SK-N-SH (cell line): ENCODE measurements at places on chromosomes 13 and 19. TPM values are rescaled to one million over a fixed set of nuclear protein-coding genes. Genes with fewer than 3 reads are reported as not detected.

SULT2A1 gene
- polyA plus RNA-seq: not detected in 2 replicates

UFM1 gene
- polyA plus RNA-seq: 17.0 and 23.1 TPM in 2 replicates

GPR12 gene
- polyA plus RNA-seq: not detected in 2 replicates

KIR3DL1 gene
- not detected in 2 replicates for polyA plus RNA-seq

ZNF610 gene
- 1.9 and 2.9 TPM in 2 replicates for polyA plus RNA-seq

ZFR2 gene
- 0.18 and 0.44 TPM in 2 replicates for polyA plus RNA-seq

PABPC3 gene
- 0.02 and 0.03 TPM in 2 replicates for polyA plus RNA-seq

PHLDB3 gene
- polyA plus RNA-seq: 10.9 and 15.6 TPM in 2 replicates

CYP4F8 gene
- not detected in 2 replicates for polyA plus RNA-seq

KIR2DL1 gene
- not detected in 2 replicates for polyA plus RNA-seq

MAN2B1 gene
- polyA plus RNA-seq: 43.2 and 47.0 TPM in 2 replicates

HSD17B14 gene
- 27.9 and 29.7 TPM in 2 replicates for polyA plus RNA-seq

LYPD3 gene
- polyA plus RNA-seq: 3.4 and 4.2 TPM in 2 replicates

TNFRSF19 gene
- polyA plus RNA-seq: 4.6 and 6.8 TPM in 2 replicates

VAV1 gene
- polyA plus RNA-seq: 0.02 TPM in 1 of 2 replicates, not detected in the other

MCF2L gene
- polyA plus RNA-seq: 0.56 and 1.1 TPM in 2 replicates

SLC10A2 gene
- polyA plus RNA-seq: not detected in 2 replicates

SHISA2 gene
- not detected in 2 replicates for polyA plus RNA-seq

METTL21C gene
- not detected in 2 replicates for polyA plus RNA-seq

PLPP2 gene
- polyA plus RNA-seq: 27.3 and 33.6 TPM in 2 replicates

PRR22 gene
- 0.82 and 0.91 TPM in 2 replicates for polyA plus RNA-seq

GNG8 gene
- not detected in 2 replicates for polyA plus RNA-seq

CCNE1 gene
- polyA plus RNA-seq: 8.9 and 9.0 TPM in 2 replicates

SMIM44 gene
- not detected in 2 replicates for polyA plus RNA-seq
